Stimulated activated CD4-positive, alpha-beta T cell treated with anti-CD3 and anti-CD28 coated beads, Interleukin-2, amount 100 ng/mL, for 48 hours (primary cell): ENCODE measurements at places on chromosomes 16 and 17.

GRCh38 chr16:65767125-65767524, 599.4 kb upstream of the CDH5 start:
- no peak for DNase-seq

DNA sequence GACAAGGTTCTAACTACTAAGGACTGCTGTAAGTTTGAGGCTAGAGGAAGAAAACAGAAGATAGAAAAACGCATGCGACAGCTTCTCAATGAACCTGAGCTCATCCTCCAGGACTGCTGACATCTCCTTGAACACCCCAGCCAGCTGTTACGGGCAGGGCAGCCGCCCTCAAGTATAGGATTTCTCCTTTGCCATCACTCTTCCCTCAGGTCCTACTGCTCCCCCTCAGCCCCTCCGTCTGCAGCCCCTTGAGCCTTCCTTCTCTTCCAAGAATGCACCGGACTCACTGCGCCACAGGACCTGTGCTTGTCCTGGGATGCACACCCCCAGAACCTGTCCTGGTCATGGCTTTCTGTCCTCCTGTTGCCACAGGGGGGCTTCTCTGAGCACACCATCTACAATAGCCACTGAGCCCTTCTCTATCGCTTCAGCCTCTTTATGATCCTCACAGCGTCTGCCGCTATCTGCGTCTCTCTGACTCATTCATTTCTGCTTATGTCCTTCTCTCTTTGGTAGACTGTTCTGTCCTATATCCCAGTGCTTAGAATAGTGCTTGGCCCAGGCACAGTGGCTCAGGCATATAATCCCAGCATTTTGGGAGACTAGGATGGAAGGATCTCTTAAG, 15.7 kb upstream of the XYLT2 start:
- DNase-seq: no peak

DNA sequence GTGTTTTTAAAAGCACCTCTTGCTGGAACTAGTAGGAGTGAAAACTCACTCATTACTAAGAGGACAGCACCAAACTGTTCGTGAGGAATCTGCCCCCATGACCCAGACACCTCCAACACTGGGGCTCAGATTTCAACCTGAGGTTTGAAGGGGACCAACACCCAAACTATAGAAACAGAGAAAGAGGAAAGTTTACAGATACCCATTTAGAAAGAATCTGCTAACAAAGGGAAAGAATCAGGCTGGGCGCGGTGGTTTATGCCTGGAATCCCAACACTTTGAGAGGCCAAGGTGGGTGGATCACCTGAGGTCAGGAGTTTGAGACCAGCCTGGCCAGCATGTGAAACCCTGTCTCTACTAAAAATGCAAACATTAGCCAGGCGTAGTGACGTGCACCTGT, 3.4 kb upstream of the CSNK1D start:
- no peak for DNase-seq

DNA sequence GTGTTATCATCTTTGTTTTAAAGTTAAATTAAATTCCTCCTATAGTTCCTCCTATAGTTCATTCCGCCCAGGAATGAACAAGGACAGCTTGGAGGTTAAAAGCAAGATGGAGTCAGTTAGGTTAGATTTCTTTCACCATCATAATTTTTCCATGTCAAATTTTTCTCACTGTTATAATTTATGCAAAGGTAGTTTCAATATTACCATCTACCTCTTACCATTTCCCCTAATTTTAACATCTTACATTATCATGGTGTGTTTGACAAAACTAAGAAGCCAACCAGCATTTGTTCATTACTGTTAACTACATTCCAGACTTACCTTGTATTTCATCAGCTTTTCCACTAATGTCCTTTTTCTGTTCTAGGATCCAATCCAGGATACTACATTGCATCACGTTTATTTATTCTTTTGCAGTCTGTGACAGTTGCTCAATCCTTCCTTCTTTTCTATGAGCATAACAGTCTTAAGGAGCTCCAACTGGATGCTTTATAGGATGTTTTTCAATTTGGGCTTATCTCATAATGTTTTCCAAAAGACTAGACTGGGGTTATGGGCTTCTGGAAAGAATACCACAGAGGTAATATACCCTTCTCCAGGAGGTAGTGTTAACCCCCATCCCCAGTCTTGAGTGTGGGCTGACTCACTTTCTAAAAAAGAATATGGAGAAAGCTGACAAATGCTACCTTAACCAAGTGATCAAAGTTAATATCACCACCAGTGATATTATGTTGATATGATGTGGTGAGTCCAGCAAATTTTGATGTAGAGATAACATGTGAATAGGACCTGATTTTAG, 158.5 kb downstream of the PPM1E start:
- DNase-seq: no peak

DNA sequence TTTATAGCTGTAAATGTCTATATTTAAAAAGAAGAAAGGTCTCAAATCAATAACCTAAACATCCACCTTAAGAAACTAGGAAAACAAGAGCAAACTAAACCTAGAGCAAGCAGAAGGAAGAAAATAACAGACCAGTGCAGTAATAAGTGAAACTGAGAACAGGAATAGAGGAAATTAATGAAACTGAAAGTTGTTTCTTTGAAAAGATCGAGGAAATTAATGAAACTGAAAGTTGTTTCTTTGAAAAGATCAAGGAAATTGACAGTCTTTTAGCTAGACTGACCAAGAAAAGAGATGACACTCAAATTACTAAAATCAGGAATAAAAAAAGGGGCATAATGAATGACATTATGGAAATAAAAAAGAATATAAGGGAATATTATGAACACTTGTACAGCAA, 46.4 kb downstream of the SLFN5 start:
- DNase-seq: no peak

- DNase-seq: peak; percentile 37
Observed at GRCh38 chr17:4739122-4740024, at the start of the genes CXCL16 and ZMYND15. CXCL16 (minus strand) TSS chr17:4739928; CDS start chr17:4739339, 589 bp downstream. ZMYND15 (plus strand) TSS chr17:4739833; CDS start chr17:4740549, 716 bp downstream.

DNA sequence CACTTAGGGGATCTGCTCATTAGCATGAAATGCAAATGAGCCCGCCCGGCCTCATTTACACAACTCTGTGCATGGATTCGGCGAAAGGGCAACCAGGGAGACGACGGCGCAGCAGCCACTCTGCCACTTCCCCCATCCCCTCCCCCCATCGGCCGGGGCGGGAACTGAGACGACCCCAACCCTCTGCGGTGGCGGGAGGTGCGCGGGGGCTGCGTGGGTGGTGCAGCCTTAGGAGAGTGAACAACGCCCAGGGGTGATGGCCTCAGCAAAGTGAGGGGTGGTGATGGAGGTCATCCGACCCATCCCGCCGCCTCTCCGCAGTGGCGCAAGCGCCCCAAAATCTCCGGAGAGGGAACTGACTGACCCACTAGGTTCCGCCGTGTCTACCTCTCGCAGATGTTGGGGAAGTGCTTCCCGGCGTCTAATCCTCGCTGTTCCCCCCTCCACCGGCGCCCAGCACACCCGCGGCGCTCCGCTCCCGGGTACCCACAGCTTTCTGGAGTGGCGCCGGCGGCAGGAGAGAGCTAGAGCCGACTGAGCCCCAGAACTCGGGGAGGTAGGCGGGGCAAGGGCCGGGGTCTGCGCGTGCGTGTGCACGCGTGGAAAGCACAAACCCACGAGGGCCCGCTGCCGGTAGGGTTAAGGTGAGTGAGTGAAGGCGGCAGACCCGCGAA, 1.4 kb upstream of the CACNA1G start:
- no peak for DNase-seq

DNA sequence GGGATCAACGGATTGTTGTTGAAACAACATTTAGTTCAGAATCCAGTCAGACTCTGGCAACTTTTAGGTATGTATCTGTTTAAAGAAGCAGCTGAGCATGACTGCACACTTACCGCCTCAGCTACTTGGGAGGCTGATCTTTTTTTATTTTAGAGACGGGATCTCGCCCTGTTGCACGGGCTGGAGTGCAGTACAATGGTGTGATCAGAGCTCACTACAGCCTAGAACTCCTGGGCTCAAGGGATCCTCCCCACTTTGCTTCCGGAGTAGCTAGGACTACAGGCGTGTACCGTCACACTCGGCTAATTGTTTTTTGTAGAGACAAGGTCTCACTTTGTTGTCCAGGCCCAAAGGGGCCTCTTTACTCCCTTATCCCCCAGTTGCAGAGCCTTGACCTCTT, 2.3 kb downstream of the SPG7 start:
- no peak for DNase-seq

GRCh38 chr17:43598357-43599045, 52.4 kb upstream of the ETV4 start:
- DNase-seq: no peak

DNA sequence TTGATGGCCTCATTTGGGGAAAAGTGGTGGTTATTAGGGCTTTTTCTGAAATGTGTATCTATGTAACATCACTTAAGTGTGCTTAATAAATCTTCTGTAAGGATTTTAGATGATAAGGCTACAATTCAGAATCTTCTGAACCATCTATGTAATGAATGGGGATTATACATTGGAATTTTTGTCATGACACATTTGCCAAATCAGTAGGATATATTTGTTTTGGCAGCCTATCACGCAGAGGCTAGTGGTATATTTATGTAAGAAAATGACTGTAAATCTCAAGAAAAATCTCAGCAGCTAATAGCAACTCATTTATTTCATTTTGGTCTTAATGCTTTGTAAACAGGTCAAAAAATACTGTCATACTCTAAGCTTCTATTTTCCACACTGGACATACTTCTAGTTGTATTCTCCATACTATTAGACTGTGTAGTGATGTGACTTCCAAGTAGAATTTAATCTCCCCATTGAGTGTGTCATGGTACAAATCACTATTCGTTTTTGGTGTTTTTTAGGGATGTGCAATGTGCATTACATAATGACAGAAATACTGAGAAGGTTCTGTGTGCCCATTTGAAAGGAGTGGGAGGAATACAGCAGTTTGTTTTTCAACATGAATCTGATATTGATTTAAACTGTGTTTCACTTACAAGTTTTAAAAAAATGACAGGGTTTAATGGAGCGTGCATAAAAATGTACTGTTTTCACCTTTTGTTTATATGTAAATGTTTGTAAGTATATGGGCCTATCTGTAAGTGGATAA, 29.2 kb downstream of the CLUH start:
- DNase-seq: no peak

- DNase-seq: no peak
Observed at GRCh38 chr16:89278441-89279240, 61.1 kb downstream of the ZNF778 start.

DNA sequence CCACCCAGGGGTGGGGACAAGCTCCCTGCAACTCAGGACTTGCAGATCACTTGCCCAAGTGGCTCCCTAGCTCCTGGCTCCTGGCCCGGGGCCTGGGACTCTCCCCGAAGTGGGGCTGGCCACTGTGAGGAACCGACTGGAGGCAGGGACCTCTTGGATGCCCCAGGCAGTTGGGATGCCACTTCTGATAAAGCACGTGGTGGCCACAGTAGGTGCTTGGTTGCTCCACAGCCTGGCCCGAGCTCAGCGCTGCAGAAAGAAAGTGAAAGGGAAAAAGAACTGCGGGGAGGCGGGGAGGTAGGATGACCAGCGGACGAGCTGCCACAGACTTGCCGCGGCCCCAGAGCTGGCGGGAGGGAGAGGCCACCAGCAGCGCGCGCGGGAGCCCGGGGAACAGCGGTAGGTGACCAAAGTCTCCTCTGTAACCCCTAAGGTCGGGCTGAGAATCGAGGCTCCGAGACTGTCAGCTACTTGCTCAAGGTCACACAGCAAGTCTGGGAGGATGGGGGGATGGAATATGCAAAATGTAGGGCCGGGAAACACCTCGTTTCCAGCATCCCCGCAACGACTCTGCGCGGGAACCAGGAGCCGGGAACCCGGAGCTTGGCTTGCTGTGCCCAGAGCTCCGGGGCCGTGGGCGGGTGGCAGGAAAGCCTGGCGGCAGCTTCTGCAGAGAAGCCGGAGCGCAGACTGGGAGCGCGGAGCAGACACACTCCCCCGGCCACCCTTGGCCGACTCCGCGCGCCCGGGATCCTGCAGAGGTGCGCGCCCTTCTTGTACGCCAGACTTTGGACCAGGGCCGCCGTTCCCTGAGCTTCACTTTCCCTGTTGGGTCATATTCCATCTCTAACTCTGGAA, 1.9 kb downstream of the CIITA start:
- no peak for DNase-seq
